ENCODE measurements at places on chromosomes 7 and 10.

DNA sequence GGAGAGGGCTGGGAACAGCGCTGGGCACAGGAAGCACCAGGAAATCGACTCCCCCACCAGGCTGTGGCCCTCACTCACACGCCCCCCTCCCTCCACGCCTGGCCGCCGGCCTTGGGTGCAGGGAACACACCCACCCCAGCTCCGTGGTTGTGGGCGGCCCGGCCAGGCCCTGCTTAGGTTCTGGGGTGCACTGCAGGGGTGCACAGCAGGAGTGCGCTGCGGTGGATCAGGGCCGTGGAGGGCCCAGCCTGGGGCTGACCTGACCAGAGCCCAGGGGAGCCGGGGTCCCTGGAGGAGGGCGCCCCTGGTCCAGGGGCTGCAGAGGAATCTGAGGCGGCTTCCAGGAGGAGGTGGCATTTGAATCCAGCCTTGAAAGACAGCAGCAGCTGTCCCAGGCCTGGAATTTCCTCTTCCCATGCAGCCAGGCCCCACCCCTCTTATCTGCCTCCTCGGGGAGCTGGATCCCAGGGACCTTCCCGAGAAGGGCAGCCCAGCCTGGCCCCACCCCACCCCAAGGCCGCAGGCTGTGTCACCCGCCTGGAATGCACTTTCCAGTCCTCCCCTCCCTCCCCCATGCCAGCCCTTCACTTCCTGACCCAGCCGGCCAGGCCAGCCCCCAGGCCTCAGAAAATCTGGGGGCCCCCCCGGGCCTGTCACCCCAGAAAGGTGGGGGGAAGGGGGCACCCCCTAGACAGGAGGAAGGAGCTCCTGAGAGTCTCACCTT lies 18.4 kb upstream of the PDGFA start:
- no peak for DNase-seq

GRCh38 chr10:125038637-125039036 lies 96.7 kb downstream of the ZRANB1 start:
- no peak for DNase-seq

DNA sequence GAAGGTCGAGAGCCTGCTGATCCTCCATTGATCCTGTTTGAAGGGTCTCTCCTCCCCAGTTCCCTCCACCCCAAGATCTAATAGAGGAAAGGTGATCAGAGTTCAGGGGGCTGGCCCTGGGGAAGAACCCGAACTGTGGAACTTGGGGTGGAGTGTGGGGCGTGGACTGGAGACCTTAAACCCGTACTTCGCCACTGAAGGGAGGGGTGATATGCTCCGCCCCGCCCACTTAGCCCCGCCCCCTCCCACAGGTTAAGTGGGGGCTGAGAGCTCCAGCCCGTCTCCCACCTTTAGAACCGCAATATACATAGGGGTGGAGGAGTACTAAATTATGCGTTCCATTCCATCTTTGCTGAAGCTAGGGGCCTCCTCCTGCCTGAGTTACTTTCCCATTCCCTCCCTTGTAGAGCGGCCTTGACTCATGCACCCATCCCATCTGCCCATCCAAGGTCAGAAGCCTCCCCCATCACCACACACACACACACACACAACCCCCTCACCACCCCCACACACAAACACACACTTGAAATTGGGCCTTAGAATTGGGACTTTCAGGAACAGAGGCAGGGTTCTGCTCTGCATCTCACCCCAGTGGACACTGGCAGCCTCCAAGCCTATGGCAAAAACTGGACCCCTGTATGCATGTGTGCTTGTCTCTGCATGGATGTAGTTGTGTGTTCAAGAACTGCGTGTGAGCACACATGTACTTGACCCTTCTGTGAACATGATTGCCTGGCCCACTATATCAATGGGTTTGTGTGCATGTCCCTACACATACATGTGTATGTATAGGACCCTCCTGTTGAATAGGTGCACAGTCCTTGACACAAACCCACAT lies 991 bp downstream of the SEMA4G start:
- DNase-seq, result no peak

GRCh38 chr7:84123965-84124547 lies 70.5 kb downstream of the SEMA3A start:
- DNase-seq, result no peak

GRCh38 chr7:7962851-7963250 lies 5.7 kb upstream of the GLCCI1 start:
- DNase-seq, result no peak

DNA sequence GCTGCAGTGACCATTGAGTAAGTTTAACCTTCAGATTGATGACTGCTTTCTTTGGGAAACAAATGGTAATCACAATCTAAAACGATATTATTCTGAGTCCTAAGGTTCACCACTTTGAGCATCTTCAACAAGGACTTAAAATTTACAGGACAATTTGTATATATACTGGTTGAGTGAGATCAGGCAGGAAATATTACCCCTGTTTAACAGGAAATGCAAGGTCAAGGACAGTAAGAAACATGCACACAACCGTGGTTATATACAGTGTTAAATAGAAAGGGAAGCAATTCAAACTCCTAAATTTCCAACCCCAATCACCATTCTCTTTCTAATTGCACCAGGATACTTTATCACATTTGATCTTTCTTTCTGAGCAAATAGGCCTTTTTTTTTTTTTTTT lies 96.1 kb downstream of the ZNF277 start:
- DNase-seq, result no peak

GRCh38 chr7:131943211-131943610 lies 386.8 kb upstream of the PODXL start:
- no peak for DNase-seq

GRCh38 chr7:120256344-120257070 lies 16.5 kb upstream of the KCND2 start:
- no peak for DNase-seq

DNA sequence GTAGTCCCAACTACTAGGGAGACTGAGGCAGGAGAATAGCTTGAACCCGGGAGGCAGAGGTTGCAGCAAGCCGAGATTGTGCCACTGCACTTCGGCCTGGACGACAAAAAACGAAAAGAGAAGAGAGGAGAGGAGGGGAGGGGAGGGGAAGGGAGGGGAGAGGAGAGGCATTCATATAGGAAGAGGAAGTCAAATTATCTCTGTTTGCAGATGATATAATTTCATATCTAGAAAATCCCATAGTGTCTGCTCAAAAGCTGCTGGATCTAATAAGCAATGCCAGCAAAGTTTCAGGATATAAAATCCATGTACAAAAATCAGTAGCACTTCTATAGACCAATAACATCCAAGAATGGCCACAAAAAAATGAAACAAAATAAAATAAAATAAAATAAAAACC lies 120.3 kb downstream of the LMBR1 start:
- DNase-seq, result no peak

DNA sequence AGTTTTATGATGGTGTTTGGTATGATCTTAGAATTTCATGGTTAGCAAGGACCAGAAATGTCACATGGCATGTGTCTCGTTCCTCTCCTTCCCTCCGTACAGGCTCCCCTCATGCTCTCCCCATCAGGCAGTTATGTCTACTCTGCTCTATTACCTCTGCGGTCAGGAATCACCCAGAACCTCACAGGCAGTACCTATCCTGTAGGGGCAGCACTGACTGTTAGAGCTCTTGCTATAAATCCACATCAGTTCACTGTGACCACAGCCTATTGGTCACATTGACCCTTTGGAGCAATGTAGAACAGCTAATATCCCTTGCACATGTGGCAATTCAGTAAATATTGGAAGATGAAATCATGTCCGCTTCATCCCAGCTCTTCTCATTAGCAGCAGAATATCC lies 151.8 kb downstream of the WNT2 start:
- DNase-seq, result no peak

GRCh38 chr7:131723926-131724325 lies 167.5 kb upstream of the PODXL start:
- DNase-seq, result no peak

DNA sequence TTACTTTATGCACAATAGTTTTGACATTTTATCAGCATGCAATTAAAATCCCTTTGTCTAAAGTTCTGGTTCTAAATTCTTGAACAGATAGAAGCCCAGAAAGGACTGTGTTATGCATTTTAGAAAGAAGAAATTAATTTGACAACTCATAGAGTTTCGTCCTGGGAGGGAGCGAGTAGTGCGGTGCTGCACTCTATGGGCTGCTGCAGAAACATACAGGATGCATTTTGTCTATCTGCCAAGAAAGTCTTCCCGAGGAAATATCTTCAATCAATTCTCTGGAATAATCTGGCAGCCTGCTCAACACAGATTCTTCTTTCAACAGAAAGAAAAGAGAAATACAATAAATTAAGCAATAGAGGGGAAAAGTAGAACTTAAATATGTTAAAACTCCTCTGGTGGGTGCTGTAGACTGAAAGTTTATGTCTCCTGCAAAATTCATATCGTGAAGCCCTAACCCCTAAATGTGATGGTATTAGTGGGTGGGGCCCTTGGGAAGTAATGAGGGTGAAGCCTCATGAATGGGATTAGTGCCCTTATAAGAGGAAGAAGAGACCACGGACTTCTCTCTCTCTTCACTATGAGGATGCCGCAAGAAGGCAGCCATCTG lies 39.0 kb upstream of the IFRD1 start:
- DNase-seq, result peak; percentile 43

DNA sequence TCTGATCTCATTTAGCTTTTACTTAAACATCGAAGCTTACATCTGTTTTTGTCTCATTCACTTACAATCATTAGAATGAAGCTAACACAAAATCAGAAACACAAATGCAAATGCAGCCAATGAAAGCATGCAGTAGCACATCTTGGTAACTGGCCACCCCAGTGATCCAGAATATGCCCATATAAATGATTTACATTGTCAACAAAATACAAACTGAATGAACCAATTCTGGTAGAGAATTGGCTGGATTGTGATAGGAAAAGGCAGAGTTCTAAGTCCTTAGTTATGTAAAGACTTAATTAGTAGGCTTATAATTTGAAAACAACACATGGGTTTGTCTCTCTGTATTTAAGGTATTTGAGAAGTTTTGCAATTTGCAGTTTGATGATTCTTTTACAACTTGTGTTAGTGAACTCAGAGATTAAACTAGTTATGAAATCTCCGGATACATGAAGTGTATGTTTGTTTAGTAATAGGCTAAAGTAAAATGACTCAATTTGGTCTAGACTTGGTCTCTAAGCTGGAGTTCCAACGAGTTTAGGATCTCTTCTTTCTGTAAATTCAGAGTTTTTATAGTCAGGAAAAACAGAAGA lies 21.2 kb downstream of the TECTB start:
- DNase-seq, result no peak

DNA sequence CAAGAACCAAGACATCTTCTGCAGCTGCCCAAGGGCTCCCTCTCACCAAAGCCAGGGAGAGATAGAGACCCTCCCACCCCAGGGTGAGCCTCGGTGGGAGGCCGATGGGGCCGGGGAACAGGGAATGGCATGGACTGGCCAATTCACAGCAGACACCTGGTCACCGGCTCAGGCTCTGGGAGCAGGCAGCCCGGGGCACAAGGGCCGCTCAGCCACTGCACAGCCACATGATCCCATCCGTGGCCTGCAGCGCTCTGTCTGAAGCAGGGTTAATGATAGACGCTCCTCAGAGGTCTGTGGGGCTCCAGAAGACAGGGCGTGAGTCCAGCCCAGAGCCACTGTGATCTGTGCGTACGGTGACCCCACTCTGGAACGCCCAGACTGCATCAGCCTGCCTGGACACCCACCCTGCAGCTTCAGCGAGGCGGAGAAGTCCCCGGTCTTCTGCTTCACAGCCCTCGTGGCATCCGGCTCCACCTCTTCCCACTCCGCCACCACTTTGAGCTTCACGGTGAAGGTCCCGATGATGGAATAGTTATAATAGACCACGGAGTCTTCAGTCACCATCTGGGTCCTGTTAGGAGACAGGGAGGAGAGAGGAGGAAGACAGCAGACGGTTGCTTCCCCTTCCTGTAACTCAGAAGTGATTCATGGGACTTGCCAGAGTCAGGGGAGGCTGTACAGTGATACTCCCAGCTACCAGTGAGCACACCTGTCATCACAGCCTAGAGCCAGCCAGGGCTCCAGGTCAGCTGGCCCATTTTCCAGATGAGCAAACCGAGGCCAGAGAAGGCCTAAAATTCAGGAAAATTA lies 14.0 kb downstream of the TMEM130 start:
- DNase-seq, result no peak

GRCh38 chr7:134787064-134787463 lies 7.6 kb downstream of the CALD1 start:
- DNase-seq, result no peak

DNA sequence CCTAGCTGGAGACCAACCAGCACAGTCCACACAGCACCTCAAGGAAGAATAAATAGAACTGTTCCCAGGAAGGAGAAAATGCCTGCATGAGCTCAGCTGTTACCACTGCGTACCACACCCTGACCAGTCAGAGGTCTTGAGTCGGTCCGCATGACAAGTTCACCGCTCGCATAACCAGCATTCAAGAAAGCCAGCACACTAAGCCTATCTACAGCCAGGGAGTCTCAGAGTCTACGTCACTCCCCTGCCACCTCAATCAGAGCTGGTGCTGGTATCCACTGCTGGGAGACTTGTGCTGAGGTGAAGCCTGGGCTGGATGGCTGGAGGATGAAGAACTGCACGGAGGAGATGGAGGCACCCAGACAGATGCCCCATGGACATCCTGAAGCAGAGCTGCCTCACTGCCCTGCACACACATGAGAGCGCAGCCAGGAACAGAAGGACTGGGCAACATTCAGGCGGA lies 19.6 kb downstream of the AKR1C1 start:
- no peak for DNase-seq

DNA sequence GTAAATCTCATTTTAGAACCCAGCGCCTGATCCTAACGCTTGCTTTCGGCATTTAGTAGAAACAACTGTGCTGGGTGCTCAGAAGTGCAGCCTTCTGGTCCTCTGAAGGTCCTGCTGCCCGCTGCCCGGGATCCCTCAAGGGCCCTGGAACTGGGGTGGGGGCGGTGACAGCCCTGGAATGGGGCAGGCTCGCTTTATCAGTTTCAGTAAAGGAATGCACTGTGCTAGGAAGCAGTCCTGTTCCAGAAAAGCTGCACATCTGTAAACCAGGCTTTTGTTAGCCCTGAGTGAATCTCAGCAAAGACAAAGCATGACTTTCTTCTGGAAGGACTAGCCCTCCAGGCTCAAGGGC lies 254.6 kb downstream of the TNS3 start:
- DNase-seq, result no peak

GRCh38 chr10:4983615-4984216 lies 19.9 kb downstream of the AKR1C2 start:
- DNase-seq, result no peak

GRCh38 chr10:57141708-57142107 lies 780.6 kb upstream of the ZWINT start:
- DNase-seq, result no peak

- DNase-seq, result peak; percentile 38
Observed at GRCh38 chr7:19747740-19748339, 25.6 kb downstream of the TMEM196 start.

GRCh38 chr10:100265821-100266485 lies 1.5 kb downstream of the CWF19L1 start:
- DNase-seq, result no peak

GRCh38 chr10:132685101-132685891 lies 100.7 kb downstream of the NKX6-2 start:
- no peak for DNase-seq

DNA sequence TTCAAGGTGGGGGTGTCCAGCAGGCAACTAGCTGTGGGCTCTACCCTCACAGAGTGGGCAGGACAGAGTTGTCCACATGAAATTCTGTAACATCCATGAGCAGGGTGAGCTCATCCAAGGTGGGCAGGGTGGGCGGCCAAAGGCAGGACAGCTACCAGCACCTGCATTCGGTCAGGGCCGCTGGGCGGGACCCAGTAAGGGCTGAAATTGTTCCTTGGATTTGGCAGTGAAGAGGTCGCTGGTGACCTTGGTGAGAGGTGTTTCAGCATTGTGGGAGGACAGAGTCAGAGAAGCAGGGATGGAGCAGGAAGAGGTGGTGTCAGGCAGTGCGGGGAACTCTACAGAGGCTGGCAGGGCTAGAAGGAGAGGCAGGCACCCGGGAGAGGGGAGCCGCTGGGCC lies 23.9 kb downstream of the ADCYAP1R1 start:
- no peak for DNase-seq

GRCh38 chr7:6232116-6232515 lies 40.3 kb downstream of the CYTH3 start:
- no peak for DNase-seq
